ENCODE measurements at places on chromosomes 7 and 10.

DNA sequence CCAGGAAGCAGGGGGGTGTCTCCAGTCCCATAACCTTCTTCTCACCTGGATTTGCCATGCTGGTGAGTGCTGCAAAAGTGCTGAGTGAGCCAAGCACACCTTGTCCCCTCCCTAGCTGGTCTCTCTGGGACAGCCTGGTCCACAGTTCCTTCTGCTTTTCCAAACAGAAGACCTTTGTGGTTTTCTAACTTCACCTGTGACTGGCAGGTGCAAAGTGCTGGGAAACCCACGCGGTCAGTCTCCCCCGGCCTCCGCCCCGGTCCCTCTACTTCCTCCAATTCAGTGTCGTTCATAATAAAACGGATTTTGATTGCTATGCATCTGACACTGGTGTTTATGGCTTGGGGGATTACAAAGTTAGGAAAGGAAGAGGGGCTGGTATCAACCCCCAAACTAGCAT lies 37.1 kb downstream of the RBAK start:
- DNase-seq: no peak

DNA sequence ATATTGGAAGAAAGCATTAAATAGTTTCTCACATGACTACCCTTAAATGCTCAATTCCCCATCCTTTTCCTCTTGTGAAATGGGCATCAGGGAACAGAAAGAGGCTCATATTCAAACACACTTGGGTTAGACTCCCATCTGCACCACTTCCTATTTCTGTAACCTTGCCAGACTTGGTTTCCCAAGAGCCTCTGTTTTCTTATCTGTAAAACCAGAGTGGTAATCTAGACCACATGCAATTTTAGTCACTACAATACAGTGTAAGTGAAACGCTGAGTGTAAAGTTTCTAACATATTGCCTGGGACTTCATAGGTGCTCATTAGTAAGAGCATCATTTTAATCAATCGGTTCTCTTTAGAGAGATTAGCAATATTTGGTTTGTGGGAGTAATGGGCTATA lies 136.3 kb downstream of the SORCS1 start:
- DNase-seq: no peak

GRCh38 chr10:68106656-68107055 lies 2.6 kb upstream of the MYPN start:
- no peak for DNase-seq

DNA sequence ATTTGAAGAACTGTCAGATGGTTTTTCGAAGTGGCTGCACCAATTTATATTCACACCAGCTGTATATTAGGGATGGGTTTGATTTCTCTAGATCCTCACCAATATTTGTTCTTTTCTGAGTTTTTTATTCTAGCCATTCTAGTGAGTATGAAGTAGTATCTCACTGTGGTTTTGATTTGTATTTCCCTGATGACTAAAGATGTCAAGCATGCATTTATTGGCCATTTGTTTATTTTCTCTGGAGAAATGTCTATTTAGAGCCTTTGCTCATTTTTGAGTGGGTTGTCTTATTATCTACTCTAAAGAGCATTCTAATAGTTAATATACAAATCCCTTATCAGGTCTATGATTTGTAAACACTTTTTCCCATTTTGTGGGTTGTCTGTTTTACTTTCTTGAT lies 123.9 kb downstream of the PCLO start:
- DNase-seq: no peak

GRCh38 chr10:77967611-77968022 lies 41.1 kb upstream of the DLG5 start:
- no peak for DNase-seq

- no peak for DNase-seq
Observed at GRCh38 chr10:62740885-62741745, 63.4 kb upstream of the ADO start.

DNA sequence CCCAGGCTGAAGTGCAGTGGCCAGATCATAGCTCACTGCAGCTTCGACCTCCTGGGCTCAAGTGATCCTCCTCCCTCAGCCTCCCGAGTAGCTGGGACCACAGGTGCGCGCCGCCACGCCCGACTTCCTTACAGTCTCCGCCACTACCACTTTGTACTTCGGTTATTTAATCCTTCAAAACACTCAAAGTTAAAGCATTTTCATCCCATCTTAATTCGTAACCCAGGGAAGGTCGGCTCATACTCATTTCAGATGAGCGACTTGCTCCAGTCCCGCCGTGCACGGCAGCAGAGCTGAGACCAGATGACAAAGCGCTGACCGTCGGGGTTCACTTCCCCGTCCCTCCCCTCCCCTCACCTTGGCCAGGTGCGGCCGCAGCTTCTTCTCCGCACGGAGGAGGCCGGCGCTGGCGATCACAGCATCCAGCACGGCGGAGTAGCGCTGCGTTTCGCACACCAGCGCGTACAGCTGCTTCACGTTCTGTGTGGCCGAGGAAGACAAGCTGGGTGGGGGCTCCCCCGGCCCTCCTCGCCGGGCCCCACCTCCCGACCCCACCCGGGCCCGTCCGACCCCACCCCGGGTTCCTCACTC lies 457 bp downstream of the NSUN5 start:
- DNase-seq: no peak

DNA sequence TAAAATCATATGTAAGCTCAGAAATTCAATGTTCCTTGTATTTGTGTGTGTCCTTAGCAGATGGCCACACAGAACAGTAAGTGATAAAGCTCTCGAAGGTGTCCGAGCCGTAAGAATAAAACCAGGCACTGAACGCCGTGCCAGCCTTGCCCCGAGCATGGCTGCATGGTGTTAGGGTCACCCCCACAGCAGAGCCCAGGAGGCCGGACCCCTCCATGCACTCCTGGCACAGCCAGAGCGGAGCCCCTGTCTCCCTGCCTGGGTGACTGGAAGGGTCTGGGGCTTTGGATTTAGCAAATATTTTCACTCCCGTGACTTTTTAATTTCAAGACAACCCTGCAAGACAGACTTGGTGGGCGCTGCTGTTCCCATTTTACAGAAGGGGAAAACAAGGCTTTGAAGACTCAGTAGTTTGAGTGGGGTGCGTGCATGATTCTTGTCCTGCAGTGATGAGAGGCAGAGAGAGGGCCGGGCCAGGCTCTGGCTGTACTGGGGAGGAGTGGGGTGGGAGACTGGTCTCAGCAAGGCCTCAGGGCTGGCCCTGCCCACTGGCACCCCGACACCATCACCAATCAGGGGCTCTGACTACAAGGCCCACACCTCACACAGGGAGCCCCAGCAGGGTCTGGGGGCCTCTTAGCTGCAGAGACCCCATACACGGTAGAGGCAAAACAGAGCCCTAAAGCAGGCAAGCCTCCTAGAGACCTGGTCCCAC lies 39.4 kb downstream of the VIPR2 start:
- no peak for DNase-seq

DNA sequence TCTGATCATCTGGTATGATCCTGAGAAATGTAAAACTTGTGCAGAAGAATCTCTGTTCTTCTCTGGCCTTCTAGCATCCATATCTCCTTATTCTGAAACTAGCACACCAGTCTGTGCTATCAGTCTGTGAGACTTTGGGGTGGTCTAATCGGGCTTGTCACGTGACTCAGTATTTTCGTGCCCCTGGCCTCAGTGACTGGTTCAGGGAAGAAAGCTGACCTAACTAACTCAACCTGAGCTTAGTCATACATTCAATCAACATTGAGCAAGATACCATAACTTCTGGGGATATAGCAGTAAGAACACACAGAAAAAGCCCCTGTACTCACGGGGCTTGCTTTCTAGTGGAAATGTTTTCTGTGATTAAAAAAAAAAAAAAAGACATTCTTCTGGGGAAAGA lies 109.3 kb downstream of the DKK1 start:
- DNase-seq: no peak

GRCh38 chr7:93115796-93116195 lies 2.0 kb downstream of the SAMD9 start:
- DNase-seq: no peak

DNA sequence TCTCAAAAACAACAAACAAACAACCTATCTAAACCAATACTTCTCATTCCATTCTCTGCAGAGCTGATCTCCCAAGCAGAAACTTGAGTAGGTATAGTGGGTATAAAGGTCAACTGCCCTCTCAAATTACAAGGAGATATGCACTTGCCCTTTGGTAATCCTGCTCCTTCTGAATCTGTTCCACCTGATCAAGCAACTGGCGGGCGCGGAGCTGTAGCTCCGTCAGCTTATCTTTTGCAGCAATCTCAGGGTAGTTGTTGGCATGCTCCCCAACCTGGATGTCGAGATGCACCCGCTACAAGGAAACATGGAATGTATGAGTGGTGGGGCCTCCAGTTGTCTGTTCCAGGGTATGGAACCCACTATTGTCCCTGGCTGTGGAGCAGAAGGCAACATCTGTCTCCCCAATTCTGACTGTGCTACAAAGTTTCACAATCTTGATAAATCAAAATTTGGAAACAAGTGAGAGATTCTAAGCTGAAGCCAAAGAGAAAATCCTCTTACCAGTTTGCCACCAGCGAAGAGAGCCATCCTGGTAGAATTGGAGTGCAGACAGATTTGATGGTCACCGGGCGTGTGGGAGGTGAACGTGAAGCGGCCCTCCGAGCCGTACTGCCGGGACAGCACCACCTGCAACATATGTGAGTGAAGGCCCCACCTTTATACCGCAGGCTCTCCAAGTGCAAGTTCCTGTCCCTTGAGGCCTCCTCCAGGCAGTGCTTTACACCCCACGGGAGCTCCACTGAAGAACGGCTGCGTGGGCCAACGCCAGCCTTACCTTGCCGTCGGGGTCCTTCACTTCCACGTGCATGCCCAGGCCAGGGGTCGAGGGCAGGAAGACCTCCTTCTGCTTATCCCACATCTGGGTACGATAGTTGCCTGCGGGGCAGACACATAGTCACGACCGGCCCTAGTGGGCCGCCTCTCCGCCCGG lies 819 bp downstream of the TMED4 start:
- no peak for DNase-seq

- no peak for DNase-seq
Observed at GRCh38 chr10:70119623-70120022, 13.0 kb downstream of the AIFM2 start.

- no peak for DNase-seq
Observed at GRCh38 chr10:31374146-31374696, 55.2 kb downstream of the ZEB1 start.

DNA sequence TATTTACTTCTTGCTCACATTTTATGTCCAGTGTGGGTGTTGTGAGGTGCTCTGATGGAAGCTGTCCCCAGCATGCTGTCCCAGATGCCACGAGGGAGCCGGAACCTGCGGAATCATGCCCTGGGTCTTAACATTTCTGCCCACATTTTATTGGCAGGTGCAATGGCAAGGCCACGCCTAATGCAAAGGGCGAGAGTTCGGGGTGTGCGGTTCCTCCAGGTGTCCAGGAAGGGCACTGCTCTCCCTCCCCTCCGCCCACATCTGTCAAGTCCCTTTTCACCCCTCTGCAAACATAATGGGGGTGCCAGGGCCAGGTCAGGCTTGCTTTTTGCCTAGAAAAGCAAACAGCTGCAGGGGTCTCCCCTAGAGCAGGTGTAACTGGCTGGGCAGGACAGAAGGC lies 16.4 kb downstream of the PDAP1 start:
- no peak for DNase-seq

GRCh38 chr10:78337646-78338391 lies 304.2 kb downstream of the RPS24 start:
- DNase-seq: no peak

DNA sequence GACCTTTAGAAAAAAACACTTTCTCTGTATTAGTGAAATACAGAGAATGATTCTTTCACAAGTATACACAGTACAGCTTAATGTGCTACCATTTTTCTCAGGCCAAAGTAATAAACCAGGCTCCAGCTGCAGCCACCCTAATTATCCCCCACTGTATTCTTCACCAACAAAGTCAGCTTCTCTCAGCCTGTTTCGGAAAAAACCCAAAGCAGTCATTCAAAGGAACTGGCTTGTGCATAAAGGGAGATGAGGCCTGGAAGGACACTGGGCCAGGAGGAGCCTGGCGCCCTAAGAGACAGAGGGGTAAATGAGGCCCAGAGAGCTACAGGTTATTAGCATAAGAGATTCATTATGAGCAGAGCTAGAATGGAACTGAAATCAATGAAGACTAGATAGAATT lies 9.2 kb downstream of the USP54 start:
- no peak for DNase-seq

DNA sequence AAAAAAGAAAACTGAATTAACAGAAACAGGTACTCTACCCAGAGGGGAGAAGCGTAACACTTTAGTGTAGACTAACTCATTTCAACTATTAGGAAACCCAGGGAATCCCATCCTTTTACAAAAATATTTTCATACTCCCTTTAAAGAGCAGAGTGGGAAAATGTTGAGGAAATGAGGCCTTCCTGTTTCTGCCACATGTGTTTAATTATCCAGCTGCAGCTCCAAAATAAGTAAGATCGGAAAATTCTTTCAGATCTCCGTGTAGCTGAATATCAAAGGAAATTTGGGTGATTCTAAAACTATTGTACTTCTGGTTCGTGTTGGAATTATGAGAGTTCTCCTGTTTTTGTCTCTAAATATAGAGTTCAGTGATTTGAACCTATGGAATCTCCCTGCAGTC lies 58.0 kb upstream of the CAV2 start:
- DNase-seq: no peak

GRCh38 chr10:44895280-44895679 lies 15.9 kb upstream of the TMEM72 start:
- no peak for DNase-seq

GRCh38 chr10:86205306-86206239 lies 161.0 kb downstream of the GRID1 start:
- DNase-seq: no peak

DNA sequence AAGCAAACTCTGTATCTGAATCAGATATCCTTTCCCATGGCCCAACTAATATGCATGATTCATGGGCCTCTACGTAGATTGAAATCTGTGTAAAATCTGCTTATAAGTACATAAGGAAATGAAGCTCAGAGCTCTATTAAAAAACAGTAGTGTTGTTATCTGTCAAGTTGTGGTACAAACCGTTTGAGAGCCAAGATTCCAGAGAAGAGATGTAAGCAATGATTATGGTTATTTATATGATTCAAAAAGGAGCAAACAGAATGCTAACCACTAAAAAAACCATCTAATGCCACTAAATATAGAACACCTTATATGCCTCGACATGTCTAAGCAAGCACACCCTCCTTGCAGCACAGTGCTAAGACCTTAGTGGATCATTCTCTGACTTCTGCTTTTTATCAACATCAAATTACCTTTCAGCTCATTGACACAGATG lies 26.6 kb downstream of the RPP38 start:
- DNase-seq: no peak

GRCh38 chr10:95350830-95351228 lies 60.0 kb upstream of the PDLIM1 start:
- DNase-seq: no peak

DNA sequence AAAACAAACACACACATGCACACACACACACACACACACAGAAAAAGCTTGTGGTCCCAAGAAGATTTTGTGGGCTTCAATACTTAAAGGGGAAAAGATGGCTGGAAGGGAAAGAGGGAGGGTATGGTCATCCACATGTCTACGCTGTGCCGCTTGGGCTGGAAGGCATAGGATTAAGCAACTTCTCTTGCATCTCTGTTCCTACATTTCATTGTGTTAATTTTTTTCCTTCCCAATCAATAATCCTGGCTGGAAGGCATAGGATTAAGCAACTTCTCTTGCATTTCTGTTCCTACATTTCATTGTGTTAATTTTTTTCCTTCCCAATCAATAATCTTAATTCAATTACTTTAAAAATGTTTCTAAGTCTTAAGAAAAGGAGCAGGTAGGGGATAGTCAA lies 30.6 kb downstream of the C10orf120 start:
- no peak for DNase-seq

All from stimulated activated CD8-positive, alpha-beta memory T cell treated with anti-CD3 and anti-CD28 coated beads, Interleukin-2, amount 100 ng/mL, for 1 hour (primary cell).